ENCODE measurements at places on chromosomes 13 and 19.

DNA sequence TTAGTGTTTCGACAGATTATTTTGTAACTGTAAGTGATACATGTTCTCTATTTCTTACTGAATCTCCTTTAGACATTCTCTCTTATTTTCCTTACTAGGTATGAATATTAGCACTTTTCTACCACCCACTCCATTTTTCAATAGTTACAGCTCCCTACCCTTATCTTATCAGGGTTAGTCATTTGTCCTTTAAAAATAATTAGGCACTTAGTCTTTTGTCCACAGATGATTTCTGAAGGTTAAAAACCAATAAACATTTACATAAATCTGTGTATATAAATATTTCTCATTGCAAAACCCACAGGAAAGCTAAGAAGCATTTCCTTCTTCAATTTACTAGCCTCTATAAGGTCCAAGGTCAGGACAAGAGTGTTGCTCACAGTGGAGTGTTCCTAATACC, 624.1 kb upstream of the MIR17HG start:
- no peak for DNase-seq

GRCh38 chr13:42615691-42616090, 41.7 kb downstream of the TNFSF11 start:
- DNase-seq: no peak

GRCh38 chr19:58212336-58213074, 16.2 kb upstream of the ZNF544 start:
- no peak for DNase-seq

DNA sequence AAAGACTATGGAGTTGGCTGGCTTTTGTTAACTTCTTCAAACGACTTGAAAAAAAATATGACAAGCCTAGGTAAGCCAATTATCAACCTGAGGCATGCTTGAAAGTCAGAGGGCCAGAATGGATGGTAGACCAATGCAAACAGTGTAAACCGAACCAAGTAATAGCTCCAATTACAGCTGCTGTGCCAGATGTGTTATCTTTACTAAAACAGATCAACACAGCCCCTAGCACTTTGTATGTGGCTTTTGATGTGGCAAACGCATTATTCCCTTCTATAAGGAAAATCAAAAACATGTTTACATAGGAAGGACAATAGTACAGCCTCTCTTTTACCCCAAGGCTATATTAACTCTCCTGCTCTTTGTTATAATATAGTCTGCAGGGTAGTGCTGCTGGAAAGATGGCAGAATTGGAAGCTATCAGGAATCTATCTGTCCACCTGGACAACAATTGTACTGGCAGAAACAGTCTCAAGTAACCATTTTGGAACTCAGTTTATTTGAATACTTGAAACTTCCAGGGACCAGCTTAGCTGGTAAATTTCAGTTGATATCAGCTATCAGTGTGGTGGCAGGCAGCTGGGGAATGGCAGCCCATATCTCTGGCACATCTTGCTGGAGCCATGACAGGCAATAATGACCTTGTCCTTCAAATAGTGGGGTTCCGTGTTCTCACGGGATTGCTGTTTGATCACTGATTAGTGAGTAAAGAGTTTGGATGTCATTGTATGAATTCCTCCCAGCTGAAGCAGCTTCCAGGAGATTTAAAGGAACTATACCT, 144.4 kb upstream of the WASF3 start:
- DNase-seq: no peak

DNA sequence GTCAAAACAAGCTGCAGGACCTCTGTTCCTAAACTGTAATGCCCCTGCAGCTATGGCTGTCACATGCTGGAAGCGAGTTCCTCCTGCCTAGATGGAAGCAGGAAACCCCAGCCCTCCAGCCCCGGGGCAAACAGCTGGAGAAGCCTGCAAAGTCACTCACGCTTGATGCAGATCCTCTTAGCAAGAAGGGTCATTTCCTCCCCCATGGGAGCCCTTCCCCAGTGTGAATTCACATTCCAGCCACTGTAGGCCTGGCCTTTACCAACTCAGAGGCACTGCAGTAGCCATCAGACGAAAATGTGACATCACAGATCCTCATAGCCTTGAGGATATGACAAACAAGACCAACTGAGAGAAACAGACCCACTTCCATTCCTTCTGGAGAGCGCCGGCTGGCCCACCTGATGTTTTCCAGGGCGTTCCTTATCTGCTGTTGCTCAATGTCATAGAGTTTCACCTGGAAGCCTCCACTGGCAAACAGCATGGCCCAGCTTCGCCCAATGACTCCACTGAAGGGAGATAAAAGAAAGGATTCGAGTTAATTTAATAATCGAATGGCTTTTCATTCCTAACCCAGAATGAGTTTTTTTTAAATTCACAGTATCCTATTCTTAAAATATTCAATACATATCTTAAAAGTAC, 13.5 kb downstream of the CRYL1 start:
- DNase-seq: no peak

GRCh38 chr13:77703408-77703807, 5.9 kb downstream of the SLAIN1 start:
- no peak for DNase-seq

DNA sequence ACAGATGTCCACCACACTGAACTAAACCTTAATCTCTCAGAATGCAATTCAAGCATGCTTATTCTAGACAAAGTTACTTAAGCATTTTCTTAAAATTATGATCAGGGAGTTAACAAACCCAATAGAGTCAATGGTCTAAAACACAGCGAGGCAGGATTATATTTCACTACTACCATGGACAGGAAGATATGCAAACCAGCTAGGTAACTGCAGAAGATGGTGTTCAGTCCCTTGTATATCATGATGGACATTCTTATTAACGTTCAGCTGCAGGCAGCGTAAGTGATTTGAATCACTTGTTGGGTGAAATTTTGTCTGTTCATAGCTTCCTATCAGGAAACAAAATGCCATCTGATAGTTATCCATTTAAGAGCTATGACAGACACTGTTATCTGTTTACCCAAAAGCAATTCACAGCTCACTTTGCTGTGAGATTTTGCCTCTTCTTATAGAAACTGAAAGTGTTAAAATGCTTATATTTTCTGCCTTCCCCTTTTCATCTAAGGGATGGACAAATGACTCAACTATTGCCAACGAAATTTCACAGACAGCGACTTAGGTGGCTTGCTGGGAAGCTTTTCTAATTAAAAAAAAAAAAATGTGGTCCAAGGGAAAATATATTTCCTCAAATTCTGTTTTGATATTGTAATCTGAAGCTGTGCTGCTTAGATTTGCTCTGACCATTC, 591.9 kb downstream of the DACH1 start:
- DNase-seq: no peak

DNA sequence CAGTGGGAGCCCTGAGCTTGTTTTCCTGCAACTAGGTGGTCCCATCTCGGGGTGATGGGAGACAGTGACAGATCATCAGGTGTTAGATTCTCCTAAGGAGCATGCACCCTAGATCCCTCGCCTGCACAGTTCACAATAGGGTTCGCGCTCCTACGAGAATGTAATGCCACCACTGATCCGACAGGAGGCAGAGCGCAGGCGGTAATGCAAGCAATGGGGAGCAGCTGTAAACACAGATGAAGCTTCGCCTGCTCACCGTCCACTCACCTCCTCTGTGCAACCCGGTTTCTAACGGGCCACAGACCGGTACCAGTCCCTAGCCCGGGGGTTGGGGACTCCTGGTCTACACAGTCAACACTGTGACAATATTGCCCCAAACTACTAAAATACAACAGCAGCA, 38.8 kb downstream of the CARD8 start:
- DNase-seq: no peak

DNA sequence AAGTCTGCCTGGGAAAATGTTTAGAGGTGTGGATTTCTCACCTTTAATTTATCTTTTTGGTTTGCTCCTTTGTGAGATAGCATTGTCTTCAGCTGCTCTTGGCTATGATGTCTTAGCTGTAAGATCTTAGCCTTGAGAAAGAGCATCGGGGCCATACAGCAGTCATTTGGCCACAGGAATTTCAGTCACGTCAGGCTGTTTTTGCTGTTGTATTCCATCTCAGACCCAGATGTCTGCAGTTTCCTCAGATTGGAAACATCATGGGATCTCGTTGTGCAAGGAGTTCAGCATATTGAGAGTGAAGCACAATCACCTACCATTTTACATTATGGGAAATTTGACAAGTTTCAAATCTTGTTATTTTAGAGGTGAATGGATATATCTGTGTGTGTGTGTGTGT, 89.3 kb upstream of the C1QTNF9B start:
- peak; percentile 83 for DNase-seq

- no peak for DNase-seq
These were observed 268.5 kb downstream of the MYO16 start for GRCh38 chr13:108897955-108898354.

GRCh38 chr19:7013678-7014077, 7.6 kb downstream of the MBD3L2B start:
- DNase-seq: no peak

DNA sequence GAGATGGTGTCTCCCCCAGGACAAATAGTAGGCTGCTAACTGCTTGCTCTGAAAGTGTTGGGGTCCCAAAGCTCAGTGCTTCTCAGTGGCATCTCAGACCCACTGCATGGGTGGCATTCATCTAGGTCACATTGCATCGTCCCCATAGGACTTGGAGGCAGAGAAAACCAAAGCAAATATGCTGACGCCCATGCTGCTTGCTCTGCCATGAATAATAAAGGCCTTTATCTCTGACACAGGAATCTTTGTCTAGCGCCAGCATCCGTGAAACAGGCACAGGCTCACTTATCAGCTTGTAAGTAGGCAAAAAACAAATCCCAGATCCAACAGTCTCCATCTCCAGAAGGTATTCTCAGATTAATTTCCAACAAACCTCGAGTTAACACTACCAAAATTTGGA, 18.9 kb upstream of the IPO5 start:
- no peak for DNase-seq

DNA sequence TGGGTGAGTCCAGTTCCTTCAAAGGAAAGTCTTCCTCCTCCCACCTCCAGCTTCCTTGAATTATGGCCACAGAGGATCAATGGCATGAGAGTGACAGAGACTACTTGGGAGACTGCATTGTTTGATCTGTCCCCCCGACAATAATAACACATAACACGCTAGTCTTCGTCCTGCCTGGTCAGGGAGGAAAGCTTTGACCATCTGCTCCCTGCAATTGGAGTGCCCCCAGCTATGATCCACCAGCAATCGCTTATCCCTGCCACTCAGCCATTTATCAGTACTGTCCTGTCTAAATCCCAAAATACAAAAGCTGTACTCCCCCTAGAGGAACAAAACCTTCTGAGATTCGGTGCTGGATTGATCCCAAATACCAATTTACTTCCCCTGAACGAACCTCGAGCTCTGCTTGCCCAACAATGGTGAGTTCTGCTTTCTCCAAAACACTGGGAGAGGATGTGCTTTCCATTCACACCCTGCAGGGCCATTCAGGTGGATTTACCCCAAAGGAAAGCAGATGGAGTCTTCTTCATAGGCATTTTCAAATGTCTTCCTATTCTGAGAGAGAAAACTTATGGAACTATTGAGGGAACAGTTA, 466.7 kb downstream of the TSHZ3 start:
- DNase-seq: no peak

DNA sequence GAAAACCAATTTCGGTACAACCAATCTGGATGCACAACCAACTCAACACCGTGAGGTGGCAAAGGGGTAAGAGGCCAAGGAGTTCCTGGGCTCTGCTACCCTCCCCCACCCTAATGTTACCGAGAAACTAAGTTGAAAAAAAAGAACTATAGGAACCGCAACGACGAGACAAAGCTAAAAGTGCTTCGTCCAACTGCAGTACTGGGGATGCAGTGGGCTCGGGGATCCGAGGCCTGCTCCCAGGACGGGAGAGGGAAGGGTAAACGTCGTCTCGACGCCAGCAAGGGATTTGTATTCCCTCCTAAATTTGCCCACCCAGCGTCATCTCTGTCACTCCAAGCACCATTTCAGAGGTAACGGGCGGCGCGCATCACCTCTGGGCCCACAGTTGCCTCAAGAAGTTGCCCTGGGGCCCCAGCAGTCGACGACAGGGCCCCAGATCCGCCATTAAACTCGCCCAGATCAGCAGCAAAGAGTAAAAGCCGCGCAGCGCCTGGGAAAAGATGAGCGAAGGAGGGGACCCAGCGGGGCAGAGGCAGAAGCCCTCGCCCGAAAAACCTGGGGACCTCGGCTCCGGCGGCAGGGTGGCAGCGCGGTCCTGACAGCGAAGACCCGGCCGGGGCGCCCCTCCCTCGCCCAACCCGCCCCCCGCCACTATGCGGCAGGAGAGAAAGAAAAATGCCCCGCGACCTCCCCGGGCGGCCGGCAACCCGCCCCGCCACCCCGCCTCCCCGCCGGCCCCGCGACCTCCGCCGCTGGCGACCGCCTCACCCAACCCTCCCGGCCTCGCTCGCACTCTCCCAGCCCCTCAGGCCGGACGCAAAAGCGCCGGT, 752 bp downstream of the ZMYM5 start:
- DNase-seq: peak; percentile 2

DNA sequence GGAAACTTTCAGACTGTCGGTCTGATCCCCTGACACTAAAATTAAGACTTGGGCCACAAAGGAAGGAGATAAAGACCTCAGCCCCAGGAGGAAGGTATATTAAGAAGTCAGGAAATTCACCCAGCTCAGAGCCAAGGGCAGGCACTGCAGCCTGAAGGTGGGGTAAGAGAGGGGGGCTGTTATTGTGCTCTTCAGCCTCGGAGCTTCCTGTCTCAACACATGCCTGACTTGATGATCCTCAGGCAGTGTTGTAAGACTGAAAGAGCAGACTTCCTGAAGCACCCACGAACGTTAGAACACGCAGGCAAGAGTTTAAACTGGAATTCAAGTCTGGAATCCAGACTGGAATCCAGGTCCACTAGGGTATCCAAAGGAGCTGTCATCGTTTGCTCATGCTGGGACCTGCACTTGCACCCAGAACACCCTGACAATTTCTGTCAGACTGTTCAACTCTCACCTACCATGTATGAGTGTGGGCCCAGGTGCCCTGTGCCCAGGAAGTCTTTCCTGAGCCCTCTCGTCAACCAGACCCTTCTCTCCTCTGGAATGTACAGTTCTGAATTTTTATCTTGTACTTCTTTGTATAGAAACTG, 10.7 kb upstream of the FLT1 start:
- no peak for DNase-seq

- DNase-seq: no peak
These were observed 33.6 kb downstream of the CEBPG start for GRCh38 chr19:33407140-33407551.

DNA sequence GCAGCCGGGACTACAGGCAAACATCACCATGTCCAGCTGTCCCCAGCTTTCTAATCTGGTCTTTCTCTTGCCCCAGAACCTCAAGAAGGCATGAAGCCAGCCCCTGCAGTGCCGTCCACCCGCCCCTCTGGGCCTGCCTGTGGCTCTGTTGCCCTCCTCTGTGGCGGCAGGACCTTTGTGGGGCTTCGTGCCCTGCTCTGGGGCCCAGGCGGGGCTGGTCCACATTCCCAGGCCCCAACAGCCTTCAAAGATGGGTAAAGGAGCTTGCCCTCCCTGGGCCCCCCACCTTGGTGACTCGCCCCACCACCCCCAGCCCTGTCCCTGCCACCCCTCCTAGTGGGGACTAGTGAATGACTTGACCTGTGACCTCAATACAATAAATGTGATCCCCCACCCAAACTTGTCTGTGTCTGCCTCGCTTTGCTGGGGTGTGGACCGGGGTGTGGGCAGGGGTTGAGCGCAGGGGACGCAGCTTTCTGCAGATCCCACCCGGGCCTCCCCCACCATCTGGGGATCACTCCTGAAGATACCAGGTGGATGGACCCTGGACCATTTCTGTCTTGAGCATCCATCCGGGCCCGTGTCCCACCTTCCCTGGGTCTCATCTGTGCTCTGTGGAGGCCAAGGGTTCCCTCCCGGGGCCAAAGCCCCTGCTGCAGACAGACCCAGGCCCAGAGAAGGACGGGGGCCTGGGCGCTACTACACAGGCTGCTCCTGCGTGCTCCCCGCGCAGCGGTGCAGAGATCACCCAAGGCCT, 15.3 kb downstream of the PRKCSH start:
- no peak for DNase-seq

- no peak for DNase-seq
These were observed 53.3 kb downstream of the CEBPG start for GRCh38 chr19:33426621-33427361.
